ENCODE measurements at places on chromosomes 16 and 17.
A peak's percentile ranks its signal among the peaks of the same experiment; 100 is the strongest.

DNA sequence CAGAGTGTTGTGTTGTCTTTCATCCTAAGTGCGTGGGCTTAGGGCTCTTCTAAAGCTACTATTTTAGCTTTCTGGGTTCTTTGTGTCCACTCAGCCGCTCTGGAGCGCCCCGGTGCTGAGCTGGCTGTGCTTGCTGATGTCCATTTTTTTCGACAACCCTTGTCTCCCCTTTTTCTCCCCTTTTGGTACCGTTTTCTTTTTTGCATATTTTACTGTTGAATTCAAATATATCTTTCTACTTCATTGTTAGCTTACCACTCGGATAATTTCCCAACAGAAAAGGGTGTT lies 1.2 kb downstream of the SRRM2 start:
- no peak for DNase-seq

- no peak for DNase-seq
Measured at GRCh38 chr17:4476511-4477070, 22.1 kb upstream of the SPNS2 start.

GRCh38 chr17:80858301-80859001 lies 133.2 kb upstream of the CHMP6 start:
- no peak for DNase-seq

GRCh38 chr17:66275651-66276050 lies 26.8 kb upstream of the PRKCA start:
- no peak for DNase-seq

GRCh38 chr17:43901861-43902589 lies 5.3 kb downstream of the MPP2 start:
- DNase-seq = no peak

GRCh38 chr17:57035971-57036481 lies 49.0 kb upstream of the AKAP1 start:
- no peak for DNase-seq

DNA sequence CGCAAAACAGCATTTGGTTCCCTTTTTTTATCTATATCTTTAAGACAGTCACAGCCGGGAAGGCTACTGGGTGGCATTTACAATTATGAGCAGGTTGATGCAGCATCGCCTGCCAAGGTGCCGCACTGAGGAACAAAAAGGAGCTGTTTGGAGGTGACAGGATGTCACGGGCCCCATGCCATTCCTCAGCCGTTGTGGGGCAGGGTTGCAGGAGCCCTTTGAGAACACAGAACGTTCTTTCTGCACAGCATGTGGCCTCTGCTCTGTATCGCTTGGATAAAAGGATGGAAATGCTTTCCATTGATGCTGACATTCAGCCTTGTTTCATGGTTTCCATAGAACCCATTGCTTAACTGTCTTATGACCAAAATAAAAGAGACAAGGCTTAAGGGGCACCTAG lies 141.9 kb upstream of the CDH5 start:
- DNase-seq = peak; percentile 2

DNA sequence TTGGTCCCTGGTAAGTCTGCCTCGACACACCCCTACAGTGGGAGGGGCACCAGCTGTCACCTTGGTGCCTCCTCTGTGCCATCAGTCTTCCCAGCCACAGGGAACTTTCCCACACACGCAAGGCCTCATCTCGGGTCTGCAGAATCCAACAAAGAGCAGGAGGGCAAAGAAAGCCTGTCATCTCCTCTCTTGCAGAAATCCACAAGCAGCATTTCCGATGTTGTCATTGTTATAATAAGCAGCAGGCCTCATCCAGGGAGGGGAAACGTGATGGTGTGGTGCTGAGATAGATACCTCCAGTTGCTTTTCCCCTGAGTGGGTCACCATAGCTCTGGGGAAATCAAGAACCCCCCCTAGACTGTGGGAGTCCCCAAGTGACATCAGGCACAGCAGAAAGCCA lies 110.4 kb downstream of the CMIP start:
- DNase-seq = no peak

DNA sequence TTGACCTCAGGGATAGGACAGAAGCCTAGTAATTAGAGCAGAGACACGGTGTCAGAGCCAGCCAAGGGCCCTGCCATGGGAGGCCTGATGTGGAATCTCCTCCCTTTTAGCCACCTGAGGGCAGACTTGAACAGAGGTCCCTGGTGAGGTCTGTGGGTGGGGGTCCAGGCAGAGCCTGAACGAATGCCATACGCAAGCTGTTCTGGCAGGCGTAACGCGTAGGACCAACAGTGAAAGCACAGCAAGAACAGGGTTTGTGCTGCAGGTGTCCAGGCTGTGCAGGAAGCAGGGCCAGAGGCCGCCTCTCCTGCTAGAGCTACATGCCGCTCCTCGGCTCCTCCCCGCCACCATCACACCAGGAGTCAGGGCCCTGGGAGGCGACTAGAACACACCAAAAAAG lies 81.9 kb upstream of the TBX2 start:
- no peak for DNase-seq
